ENCODE measurements at places on chromosomes 2 and 18. TPM values are rescaled to one million over a fixed set of nuclear protein-coding genes. Genes with fewer than 3 reads are reported as not detected.

DNA sequence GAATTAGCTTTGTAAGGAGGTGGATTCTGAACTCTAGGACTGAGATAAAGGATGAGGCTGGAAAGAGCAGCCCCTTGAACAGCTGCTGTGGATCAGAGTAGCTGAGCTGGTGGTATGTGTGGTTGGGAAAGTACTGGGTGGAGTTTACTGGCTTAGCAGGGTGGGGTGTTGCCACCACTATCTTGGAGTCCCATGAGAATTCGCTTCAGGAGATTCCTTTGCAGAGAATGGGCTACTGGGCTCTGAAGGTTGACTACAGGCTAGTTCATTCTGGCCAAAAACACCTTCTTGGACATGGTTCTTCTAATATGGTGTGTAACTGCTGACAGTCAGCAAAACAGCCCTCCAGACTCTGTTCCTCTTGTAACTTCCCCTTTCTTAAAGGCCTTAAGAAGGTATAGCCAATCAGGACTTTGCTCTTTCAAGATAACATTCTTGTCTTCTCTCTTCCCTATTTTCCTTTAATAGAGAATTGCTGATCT is 52.7 kb downstream of the TET3 start:
- no peak overlapping the region for H3K4me3 ChIP-seq
- H3K4me1 ChIP-seq, result peaks cover 65% of the 10 kb centered on the region
- H3K27ac ChIP-seq, result no peak overlapping the region
- H3K27me3 ChIP-seq, result no peaks in the 10 kb centered on the region
- H3K36me3 ChIP-seq, result no peaks in the 10 kb centered on the region

GRCh38 chr2:185796758-185797157 is 58.2 kb downstream of the FSIP2 start:
- no peak overlapping the region for H3K4me3 ChIP-seq
- no peaks in the 10 kb centered on the region for H3K4me1 ChIP-seq
- no peaks in the 10 kb centered on the region for H3K36me3 ChIP-seq
- no peak for DNase-seq
- H3K27ac ChIP-seq, result no peak overlapping the region

GRCh38 chr2:85681776-85682175 is 12.4 kb upstream of the GNLY start:
- no peak overlapping the region for H3K4me3 ChIP-seq
- H3K27me3 ChIP-seq, result no peaks in the 10 kb centered on the region
- no peak for DNase-seq
- no peak overlapping the region for H3K27ac ChIP-seq

DNA sequence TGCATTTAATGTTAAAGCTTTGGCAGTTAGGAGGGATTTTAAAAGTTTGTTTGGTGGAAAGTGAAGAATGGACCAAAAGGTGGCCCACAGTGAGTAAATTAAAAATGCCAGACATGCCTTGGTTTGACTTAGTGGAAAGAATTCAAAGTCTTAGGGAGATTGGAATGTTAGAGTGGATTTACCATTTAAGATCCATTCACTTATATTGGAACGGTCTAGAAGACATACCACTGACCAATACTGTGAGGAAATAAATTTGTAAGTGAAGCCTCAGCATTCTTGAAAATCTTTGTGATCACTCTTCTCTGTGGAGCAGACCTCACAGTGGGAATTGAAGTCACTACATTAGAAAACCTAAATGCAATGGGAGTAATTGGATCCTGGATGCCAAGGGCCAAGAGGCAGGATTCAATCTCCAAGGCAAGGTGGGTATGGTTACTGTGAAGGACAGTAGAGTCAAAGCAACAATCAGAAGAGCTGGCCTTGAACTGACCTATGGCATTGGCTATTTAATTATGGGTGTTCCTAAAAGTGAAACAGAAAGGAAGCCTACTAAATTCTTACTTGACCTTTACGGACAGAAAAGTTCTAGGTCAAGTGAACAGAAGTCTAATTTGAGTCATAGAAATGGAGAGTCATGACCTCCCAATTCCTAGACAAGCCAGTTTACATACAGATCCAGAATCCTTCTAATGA is 40.2 kb upstream of the VRK2 start:
- H3K27ac ChIP-seq, result no peak overlapping the region
- no peak for DNase-seq
- H3K36me3 ChIP-seq, result no peaks in the 10 kb centered on the region
- H3K27me3 ChIP-seq, result no peaks in the 10 kb centered on the region
- no peaks in the 10 kb centered on the region for H3K4me1 ChIP-seq
- H3K4me3 ChIP-seq, result no peak overlapping the region

- H3K36me3 ChIP-seq, result no peaks in the 10 kb centered on the region
- no peaks in the 10 kb centered on the region for H3K27me3 ChIP-seq
- no peak overlapping the region for H3K4me3 ChIP-seq
- no peak overlapping the region for H3K27ac ChIP-seq
- peaks cover 13% of the 10 kb centered on the region for H3K4me1 ChIP-seq
These were observed 145.9 kb downstream of the KLHL29 start for GRCh38 chr2:23530909-23531276.

DNA sequence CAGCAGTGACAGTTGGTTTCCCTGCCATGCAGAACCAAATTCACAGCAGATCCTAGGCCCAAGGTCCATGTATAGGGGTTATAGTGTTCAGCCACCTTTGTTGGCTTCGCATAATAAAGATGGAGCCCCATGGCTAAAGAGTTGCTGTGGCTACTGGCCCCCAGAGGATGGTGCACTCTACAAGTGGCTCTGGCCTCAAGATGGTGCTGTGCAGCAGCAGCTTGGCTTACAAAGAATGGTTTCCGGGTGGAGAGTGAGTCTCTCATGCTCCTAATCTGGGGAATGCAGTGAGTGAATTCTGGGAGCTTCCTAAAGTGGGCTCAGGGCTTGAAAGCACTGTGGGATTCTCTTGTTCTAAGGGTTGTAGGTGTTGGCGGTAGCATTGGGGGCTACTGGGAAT is 1199.7 kb downstream of the CNTNAP5 start:
- H3K27me3 ChIP-seq, result no peaks in the 10 kb centered on the region
- H3K27ac ChIP-seq, result no peak overlapping the region
- no peak for DNase-seq
- no peaks in the 10 kb centered on the region for H3K36me3 ChIP-seq
- no peak overlapping the region for H3K4me3 ChIP-seq

- no peak for DNase-seq
- H3K4me1 ChIP-seq, result no peaks in the 10 kb centered on the region
- no peaks in the 10 kb centered on the region for H3K27me3 ChIP-seq
- H3K27ac ChIP-seq, result no peak overlapping the region
These were observed 51.8 kb downstream of the ADD2 start for GRCh38 chr2:70716131-70716743.

- no peak for DNase-seq
- no peak overlapping the region for H3K4me3 ChIP-seq
- H3K27me3 ChIP-seq, result no peaks in the 10 kb centered on the region
- no peaks in the 10 kb centered on the region for H3K36me3 ChIP-seq
- no peaks in the 10 kb centered on the region for H3K4me1 ChIP-seq
- H3K27ac ChIP-seq, result no peak overlapping the region
These were observed 87.7 kb upstream of the LRP1B start for GRCh38 chr2:142218471-142218870.

DNA sequence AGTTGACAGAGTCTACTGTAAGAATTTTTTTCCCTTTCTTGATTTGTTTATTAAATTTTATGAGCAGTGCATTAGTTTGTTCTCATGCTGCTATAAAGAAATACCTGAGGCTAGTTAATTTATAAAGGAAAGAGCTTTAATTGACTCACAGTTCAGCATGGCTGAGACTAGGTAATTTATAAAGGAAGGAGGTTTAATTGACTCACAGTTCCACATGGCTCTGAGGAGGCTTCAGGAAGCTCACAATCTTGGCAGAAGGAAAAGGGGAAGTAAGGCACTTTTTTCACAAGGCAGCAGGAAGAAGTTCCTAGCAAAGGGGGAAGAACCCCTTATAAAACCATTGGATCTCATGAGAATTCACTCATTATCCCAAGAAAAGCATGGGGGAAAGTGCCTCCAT is 191.4 kb upstream of the VRK2 start:
- H3K27ac ChIP-seq, result no peak overlapping the region
- H3K36me3 ChIP-seq, result no peaks in the 10 kb centered on the region
- DNase-seq, result no peak
- H3K27me3 ChIP-seq, result no peaks in the 10 kb centered on the region
- no peak overlapping the region for H3K4me3 ChIP-seq
- H3K4me1 ChIP-seq, result no peaks in the 10 kb centered on the region

- no peak overlapping the region for H3K4me3 ChIP-seq
- H3K27me3 ChIP-seq, result no peaks in the 10 kb centered on the region
- no peak for DNase-seq
- no peaks in the 10 kb centered on the region for H3K4me1 ChIP-seq
These were observed 11.7 kb downstream of the SGPP2 start for GRCh38 chr2:222436040-222436413.

- peaks cover 39% of the 10 kb centered on the region for H3K4me1 ChIP-seq
- no peaks in the 10 kb centered on the region for H3K36me3 ChIP-seq
- DNase-seq, result no peak
- no peak overlapping the region for H3K27ac ChIP-seq
- no peak overlapping the region for H3K4me3 ChIP-seq
- no peaks in the 10 kb centered on the region for H3K27me3 ChIP-seq
These were observed 50.7 kb upstream of the MGAT5 start for GRCh38 chr2:134203175-134203574.

DNA sequence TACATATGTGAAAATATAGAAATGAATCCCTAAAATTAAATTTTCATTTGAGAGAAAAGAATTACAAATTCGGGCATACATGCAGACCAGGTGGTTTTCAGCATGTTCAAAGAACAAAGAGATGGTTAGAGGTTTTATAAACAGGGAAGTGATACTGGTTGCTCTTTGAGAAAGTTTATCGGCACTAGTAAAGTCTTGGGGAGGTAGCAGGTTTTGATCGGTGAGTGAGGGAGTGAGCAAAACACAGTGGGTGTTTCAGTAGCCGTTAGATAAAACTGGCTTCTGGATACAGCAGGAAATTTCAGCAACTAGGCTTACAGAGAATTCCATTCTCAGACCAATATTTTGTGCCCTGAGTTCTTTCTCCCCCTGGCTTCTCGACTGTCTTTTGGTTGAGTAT is 51.1 kb downstream of the DSC3 start:
- no peaks in the 10 kb centered on the region for H3K4me1 ChIP-seq
- H3K27me3 ChIP-seq, result no peaks in the 10 kb centered on the region
- no peak overlapping the region for H3K4me3 ChIP-seq
- no peak for DNase-seq
- H3K36me3 ChIP-seq, result no peaks in the 10 kb centered on the region

DNA sequence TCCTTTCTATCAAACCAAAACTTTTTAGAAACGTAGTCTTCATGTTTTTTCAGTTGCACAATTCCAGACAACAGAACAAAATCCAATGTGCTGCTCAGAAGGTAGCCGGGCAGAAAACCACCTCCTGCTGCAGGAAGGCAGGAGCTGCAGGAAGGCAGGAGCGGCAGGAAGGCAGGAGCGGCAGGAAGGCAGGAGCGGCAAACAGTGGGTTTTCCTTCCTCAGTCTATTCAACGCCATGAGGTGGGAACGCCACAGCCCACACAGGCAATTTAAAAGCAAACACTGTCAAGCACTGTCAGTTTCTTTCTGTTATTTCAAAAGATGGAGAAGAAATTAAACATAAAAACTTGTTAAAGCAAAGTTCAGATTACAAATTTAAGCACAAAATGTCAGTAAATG is 601.2 kb upstream of the SALL3 start:
- H3K4me3 ChIP-seq, result no peak overlapping the region
- H3K27ac ChIP-seq, result no peak overlapping the region
- no peaks in the 10 kb centered on the region for H3K4me1 ChIP-seq
- DNase-seq, result no peak
- no peaks in the 10 kb centered on the region for H3K36me3 ChIP-seq

- no peaks in the 10 kb centered on the region for H3K36me3 ChIP-seq
- no peaks in the 10 kb centered on the region for H3K4me1 ChIP-seq
- no peaks in the 10 kb centered on the region for H3K27me3 ChIP-seq
These were observed 31.9 kb upstream of the CREG2 start for GRCh38 chr2:101419096-101419663.

- peaks cover 21% of the 10 kb centered on the region for H3K4me1 ChIP-seq
- DNase-seq, result no peak
- no peaks in the 10 kb centered on the region for H3K36me3 ChIP-seq
- no peak overlapping the region for H3K4me3 ChIP-seq
- H3K27ac ChIP-seq, result no peak overlapping the region
These were observed 92.5 kb downstream of the EPB41L5 start for GRCh38 chr2:120105360-120105759.

DNA sequence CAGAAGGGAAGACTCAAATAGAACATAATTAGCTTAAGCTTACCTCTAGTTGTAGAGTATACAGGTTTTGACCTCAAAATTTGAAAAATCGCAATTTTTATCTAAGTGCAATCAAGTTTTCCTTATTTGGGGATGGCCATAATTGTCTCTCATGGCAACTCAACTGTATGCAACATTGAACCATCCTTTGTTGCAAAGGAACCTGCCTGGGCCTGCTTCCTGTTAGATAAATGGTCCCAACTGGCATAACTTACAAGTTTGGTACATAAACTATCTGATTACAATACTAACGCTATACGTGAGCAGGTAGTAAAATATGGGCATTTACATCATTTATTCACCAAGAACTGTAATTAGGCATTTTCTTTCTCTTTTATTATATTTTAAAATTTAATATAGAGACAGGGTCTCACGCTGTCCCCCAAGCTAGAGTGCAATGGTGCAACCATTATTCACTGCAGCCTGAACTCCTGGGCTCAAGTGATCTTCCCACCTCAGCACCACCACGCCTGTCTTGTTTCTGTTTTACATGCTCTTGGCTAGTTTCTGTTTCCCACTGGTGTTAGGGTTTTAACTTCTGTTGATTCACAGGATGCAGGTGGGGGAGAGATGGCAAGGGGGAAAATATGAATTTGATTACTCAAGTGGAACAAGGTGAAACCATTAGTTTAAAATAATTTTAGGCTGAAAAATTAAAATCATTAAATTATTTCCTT is 55.3 kb upstream of the B3GNT2 start:
- no peak overlapping the region for H3K27ac ChIP-seq
- H3K4me1 ChIP-seq, result no peaks in the 10 kb centered on the region
- no peaks in the 10 kb centered on the region for H3K27me3 ChIP-seq
- H3K36me3 ChIP-seq, result no peaks in the 10 kb centered on the region

GRCh38 chr2:239788576-239789098 is 236.5 kb downstream of the NDUFA10 start:
- DNase-seq, result no peak
- H3K4me1 ChIP-seq, result no peaks in the 10 kb centered on the region
- H3K27ac ChIP-seq, result no peak overlapping the region
- no peak overlapping the region for H3K4me3 ChIP-seq

DNA sequence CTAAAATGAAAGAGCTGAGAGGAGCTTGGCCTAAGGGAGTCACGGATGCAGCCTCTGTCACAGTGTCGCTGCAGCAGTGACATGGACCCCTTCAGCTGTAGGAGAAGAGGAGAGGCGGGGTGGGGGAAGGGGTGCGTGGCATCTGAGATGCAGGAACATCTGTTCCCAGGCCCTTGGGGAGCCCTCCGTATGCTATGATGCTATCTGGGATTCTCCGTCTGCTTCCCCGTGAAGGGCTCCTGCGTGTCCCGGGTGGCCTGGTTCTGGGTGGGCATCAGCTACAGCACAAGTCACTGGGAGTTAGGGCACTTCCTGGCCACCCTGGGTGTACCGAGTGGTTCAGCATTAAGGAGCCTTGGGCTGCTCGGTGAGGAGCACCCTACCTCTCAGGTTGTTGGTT is 35.6 kb upstream of the B3GNT7 start:
- no peak for DNase-seq
- no peaks in the 10 kb centered on the region for H3K4me1 ChIP-seq
- H3K27me3 ChIP-seq, result no peaks in the 10 kb centered on the region
- H3K4me3 ChIP-seq, result no peak overlapping the region
- H3K36me3 ChIP-seq, result no peaks in the 10 kb centered on the region

The PAX8 gene
- total RNA-seq, result 1.2 TPM

The CFC1 gene
- total RNA-seq, result not detected

The PIGN gene
- total RNA-seq, result 28.2 TPM

The MDH1B gene
- total RNA-seq, result 0.29 TPM

The LHCGR gene
- not detected for total RNA-seq

The ACVR1C gene
- total RNA-seq, result 5.0 TPM

The BOLL gene
- not detected for total RNA-seq

The REL gene
- 18.9 TPM for total RNA-seq

The ABHD3 gene
- total RNA-seq, result 53.1 TPM

The AMMECR1L gene
- 17.1 TPM for total RNA-seq

The LCT gene
- total RNA-seq, result 0.05 TPM

The CCDC141 gene
- total RNA-seq, result 39.2 TPM
